Fibroblast of lung (primary cell): ENCODE measurements at places on chromosomes 13 and 19. TPM values are rescaled to one million over a fixed set of nuclear protein-coding genes. Genes with fewer than 3 reads are reported as not detected.

DNA sequence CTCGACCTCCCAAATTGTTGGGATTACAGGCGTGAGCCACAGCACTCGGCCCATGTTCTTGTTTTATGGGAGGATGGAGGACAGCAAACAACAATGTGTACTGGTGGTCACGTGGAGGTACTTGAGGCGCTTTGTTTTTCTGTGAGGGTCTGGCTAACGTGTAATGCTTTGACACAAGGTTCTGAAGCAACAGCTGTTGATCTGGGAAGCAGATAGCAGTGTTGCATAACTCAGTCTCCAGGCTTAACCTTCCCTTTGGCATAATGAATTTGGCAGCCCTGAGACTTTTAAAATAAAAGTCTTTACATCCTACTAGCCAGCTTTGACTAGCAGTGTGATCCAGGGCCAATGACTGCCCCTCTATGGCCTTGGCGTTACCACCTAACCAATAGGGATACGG, 6.9 kb upstream of the ZNF580 start:
- H3K4me1 ChIP-seq: peaks cover 6% of the 10 kb centered on the region
- H3K36me3 ChIP-seq: peaks cover 5% of the 10 kb centered on the region
- no peaks in the 10 kb centered on the region for H3K27me3 ChIP-seq

DNA sequence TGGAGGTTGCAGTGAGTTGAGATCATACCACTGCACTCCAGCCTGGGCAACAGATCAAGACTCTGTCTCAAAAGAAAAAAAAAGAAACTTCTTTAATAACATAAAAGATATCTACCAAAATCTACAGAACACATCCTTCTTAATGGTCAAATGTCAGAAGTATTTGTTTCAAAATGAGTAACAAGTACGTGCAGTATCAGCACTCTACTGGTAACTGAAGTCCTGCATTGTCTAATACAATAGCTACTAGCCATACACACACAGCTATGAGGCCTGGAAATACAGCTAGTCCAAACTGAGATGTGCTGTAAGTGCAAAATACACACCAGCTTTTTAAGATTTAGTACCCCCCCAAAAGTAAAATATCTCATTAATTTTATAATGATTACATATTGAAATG, 88.1 kb downstream of the TSC22D1 start:
- H3K27ac ChIP-seq: no peak overlapping the region
- no peak overlapping the region for H3K4me3 ChIP-seq
- no peaks in the 10 kb centered on the region for H3K4me1 ChIP-seq
- H3K36me3 ChIP-seq: no peaks in the 10 kb centered on the region

DNA sequence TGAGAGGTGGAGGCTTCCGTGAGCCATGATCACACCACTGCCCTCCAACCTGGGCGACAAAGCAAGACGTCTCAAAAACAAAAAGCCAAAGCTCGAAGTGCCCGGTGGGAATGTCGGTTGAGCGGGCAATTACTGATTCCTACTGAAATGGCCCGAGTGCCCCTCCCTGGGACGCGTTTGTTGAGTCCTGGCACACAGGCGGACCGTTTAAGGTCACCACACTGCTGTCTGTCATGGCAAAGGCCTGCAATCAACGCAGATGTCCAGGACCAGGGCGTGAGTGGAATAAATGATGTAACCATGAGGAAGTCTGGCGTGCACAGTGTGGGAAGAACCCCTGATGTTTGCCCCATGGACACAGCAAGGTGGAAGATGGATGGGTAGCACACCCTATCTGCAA, 19.2 kb upstream of the C2CD4C start:
- no peaks in the 10 kb centered on the region for H3K36me3 ChIP-seq
- no peaks in the 10 kb centered on the region for H3K27me3 ChIP-seq
- no peaks in the 10 kb centered on the region for H3K4me1 ChIP-seq
- no peak for DNase-seq

The OR7G1 gene
- not detected in 2 replicates for polyA plus RNA-seq

DNA sequence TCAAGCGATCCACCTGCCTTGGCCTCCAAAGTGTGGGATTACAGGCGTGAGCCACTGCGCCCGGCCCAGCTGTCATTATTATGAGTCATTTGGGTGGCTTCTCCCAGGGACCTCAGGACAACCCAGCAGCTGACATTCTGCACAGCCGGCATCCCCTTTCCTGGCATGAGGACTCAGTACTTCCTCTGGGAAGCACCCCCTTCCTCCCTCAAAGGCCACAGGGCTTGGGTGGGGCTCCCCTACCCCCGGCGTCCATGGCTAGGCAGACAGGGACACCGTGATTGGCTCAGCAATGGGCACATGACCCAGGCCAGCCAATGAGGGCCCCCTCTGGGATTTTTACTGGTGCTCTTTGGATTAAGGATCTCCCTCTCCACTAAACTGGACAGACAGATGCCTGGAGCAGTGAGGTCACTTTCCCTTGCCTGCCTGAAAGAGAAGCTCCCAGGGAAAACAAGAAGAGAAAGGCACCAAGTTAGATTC, 6.0 kb downstream of the KANK2 start:
- no peaks in the 10 kb centered on the region for H3K27me3 ChIP-seq
- H3K4me3 ChIP-seq: peak overlapping the region; percentile 33
- peaks cover 27% of the 10 kb centered on the region for H3K4me1 ChIP-seq
- H3K27ac ChIP-seq: peak overlapping the region; percentile 34
- peak; percentile 80 for DNase-seq
- peaks cover 31% of the 10 kb centered on the region for H3K36me3 ChIP-seq

DNA sequence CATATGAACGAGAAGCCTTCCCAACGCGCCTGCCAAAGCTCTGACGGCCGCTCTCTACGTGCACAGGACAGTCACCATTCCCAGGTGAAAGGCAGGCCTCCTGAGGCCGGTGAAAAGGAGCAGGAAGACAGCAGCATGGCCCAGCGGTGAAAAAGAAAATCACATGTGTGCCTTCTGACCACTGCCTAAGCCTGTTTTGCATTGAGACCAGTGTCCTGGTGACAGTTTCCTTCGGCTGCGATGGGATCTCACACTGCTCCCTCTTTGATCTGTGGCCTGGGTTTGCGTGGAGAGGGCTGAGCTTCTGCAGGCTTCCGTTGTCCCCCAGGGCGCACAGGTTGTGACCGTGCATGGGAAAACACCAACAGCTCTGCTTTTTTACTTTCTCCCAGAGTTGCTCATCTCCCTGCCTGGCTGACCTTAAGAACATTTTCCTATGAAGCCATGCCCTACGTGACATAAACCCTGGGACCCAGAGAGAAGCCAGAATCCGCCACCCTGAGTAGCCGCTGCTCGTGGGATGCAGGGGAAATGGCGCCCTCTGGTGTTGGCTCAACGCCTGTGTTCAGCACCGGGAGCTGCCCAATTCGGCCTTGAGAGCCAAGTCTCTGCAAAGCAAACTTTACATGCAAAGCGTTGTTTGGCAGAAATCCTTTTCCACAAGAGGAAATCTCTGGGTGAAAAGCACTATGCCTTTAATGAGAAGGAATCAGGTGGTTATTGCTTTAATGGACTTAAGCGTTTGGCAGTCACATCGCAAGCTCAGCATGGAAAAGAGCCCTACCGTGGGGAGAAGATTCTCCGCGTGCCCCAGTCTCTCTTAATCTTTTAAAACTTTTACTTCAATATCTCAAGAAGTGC, 112.2 kb upstream of the GPR12 start:
- H3K4me3 ChIP-seq: no peak overlapping the region
- no peaks in the 10 kb centered on the region for H3K27me3 ChIP-seq
- no peaks in the 10 kb centered on the region for H3K4me1 ChIP-seq

The CCL25 gene
- polyA plus RNA-seq: not detected in 2 replicates

The ZNF99 gene
- polyA plus RNA-seq: not detected in 2 replicates

The ZNF560 gene
- polyA plus RNA-seq: 0.61 and 1.0 TPM in 2 replicates

The GJB2 gene
- polyA plus RNA-seq: 0.09 and 0.27 TPM in 2 replicates

The TLE6 gene
- polyA plus RNA-seq: 0.24 and 0.56 TPM in 2 replicates

The SPART gene
- 90.2 and 109 TPM in 2 replicates for polyA plus RNA-seq

DNA sequence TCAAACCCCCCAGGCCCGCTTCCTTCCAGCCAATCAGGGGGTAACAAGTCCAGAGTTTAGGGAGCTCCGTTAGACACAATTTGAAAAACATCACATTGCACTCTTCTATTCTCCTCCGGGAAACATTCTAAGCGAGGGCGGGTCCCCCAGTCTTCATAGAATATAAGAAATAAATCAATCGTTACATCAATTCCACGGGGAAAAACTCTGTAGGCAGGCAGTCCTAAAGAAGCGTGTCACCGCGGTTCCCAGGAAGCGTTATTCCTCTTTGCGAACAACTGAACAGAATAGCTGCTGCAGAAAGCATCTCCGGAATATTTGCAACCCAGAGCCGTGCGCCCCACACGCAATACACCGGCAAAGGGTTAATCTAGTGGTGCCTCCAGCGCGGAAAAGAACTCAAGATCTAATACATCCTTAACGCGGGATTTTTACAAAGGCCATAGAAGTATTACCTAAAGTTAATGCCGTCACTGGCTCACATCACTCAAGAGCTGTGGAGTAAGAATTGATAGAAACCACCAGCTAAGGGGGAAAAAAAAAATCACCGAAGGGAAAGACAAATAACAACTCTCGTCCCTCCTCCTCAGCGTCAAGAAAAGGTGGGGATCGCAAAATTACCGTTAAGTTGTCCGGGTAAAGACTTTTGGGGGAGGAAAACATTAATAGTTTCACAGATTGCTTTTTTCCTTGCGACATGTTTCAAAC, 65.1 kb downstream of the KCNRG start:
- peak overlapping the region; percentile 65 for H3K4me3 ChIP-seq
- no peaks in the 10 kb centered on the region for H3K27me3 ChIP-seq
- H3K4me1 ChIP-seq: peaks cover 10% of the 10 kb centered on the region

DNA sequence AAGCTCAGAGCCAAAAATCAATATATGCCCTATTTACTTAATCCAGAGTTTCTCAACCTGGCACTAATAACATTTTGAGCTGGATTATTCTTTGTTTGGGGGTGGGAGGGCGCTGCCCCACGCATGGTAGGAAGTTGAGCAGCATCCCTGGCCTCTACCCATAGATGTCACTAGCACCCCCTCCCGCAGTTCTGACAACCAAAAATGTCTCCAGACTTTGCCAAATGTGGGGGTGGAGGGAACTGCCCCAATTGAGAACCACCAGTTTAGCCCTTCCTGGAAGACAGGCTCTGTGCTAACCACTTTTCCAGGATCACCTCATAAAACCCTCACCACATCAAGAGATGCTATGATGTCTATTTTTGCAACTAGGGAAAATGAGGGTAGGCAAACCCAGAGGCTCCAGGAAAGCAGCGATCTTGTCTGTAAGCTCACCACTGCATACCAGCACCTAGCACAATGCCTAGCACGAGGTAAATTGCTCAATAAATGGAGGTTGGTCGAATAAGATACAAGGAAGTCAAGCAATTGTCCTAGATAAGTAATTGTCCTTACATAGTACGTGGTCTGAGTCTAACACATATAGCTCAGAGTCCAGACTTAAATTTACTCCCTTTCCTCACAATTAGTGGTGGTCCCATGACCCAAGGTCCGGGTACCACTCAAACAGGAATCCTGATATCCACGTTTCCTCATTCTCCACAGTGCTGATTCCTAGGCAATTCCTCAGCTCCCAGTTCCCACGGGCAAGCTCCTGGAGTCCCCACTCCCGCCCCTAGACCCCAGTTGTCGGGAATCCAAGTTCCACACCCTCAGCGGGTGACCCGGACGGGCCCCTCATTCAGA, 892 bp downstream of the TRIR start:
- peaks cover 13% of the 10 kb centered on the region for H3K4me1 ChIP-seq
- H3K36me3 ChIP-seq: peaks cover 19% of the 10 kb centered on the region
- H3K4me3 ChIP-seq: peak overlapping the region; percentile 93
- H3K27ac ChIP-seq: peak overlapping the region; percentile 95

GRCh38 chr19:37986048-37986750, 79.2 kb downstream of the SIPA1L3 start:
- DNase-seq: no peak
- H3K27ac ChIP-seq: no peak overlapping the region
- no peaks in the 10 kb centered on the region for H3K4me1 ChIP-seq
- no peaks in the 10 kb centered on the region for H3K27me3 ChIP-seq
- H3K36me3 ChIP-seq: no peaks in the 10 kb centered on the region

The PSG4 gene
- 171 and 387 TPM in 2 replicates for polyA plus RNA-seq

DNA sequence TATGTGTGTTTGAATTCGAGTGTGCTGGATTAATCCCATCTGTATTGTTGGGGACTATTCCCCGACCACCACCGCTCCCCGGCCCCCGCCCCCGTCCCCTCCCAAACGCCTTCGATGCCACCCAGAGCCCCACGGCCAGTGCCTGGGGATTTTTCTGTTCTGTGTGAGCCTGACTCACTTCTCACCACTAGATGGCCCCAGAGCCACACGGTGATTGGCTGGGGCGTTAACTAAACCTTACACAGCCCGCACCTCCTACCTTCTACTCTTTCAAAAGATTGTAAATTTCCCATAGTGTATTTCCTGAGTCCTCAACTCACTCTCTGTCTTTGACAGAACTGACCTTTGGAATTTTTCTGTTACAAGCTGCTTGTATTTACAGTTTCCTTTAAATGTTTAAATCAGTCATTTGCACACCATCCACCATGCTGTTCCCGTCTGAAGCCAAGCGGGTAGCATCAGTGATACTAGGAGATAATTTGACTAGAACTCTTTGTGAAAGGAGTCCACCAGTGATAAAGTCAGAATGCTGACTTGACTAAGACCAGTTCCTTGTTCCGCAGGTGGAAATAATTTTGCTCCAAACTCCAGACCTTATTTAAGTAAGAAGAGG, 61.4 kb downstream of the RFX2 start:
- no peaks in the 10 kb centered on the region for H3K27me3 ChIP-seq
- no peaks in the 10 kb centered on the region for H3K4me1 ChIP-seq
- H3K27ac ChIP-seq: no peak overlapping the region
- H3K4me3 ChIP-seq: no peak overlapping the region
- no peaks in the 10 kb centered on the region for H3K36me3 ChIP-seq

The TEX29 gene
- 0.66 and 1.5 TPM in 2 replicates for polyA plus RNA-seq

GRCh38 chr19:44641501-44642265, 2.0 kb upstream of the PVR start:
- H3K36me3 ChIP-seq: peaks cover 2% of the 10 kb centered on the region
- no peaks in the 10 kb centered on the region for H3K27me3 ChIP-seq
- H3K4me1 ChIP-seq: peaks cover 7% of the 10 kb centered on the region
- no peak for DNase-seq
- H3K4me3 ChIP-seq: no peak overlapping the region

The RAB3A gene
- polyA plus RNA-seq: 3.6 and 10.1 TPM in 2 replicates

The IL12RB1 gene
- 0.06 and 0.75 TPM in 2 replicates for polyA plus RNA-seq

- no peaks in the 10 kb centered on the region for H3K4me1 ChIP-seq
- no peak overlapping the region for H3K27ac ChIP-seq
- no peak for DNase-seq
Observed at GRCh38 chr19:19257137-19257536, 16.0 kb downstream of the TM6SF2 start.

The ZNF524 gene
- 2.4 and 2.6 TPM in 2 replicates for polyA plus RNA-seq

- peaks cover 9% of the 10 kb centered on the region for H3K36me3 ChIP-seq
- H3K27me3 ChIP-seq: no peaks in the 10 kb centered on the region
- H3K27ac ChIP-seq: no peak overlapping the region
- peaks cover 9% of the 10 kb centered on the region for H3K4me1 ChIP-seq
- DNase-seq: no peak
Observed at GRCh38 chr19:49931293-49932040, 2.2 kb upstream of the NUP62 start.

The DHDH gene
- 0.08 TPM in 1 of 2 replicates, not detected in the other for polyA plus RNA-seq

- DNase-seq: no peak
- H3K27me3 ChIP-seq: no peaks in the 10 kb centered on the region
- no peak overlapping the region for H3K27ac ChIP-seq
Observed at GRCh38 chr13:27523346-27524073, 73.1 kb upstream of the MTIF3 start.
